ENCODE measurements at places on chromosomes 5 and 9.

GRCh38 chr9:33375841-33376321 is 26.5 kb downstream of the AQP7 start:
- DNase-seq = no peak

DNA sequence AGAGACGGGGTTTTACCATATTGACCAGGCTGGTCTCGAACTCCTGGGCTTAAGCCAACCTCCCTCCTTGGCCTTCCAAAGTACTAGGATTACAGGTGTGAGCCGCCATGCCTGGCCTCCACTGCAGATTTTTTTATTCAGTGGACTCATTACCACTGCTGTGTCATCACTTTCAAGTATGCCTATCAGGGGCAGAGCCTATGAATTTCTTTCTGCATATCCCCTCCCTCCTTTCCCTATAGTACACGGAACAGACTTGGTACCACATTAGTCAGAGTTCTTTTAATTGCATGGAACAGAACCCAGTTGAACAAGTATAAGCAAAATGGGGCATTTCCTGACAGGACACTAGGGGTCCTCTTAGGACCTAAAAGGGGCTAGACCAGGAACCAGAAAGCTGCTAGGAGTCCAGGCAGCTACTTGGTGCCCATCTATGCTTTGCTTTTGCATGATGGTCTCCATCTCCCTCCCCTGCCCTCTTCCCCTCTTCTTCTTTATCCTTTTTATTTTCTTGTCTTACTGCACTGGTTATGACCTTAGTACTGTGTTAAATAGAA is 5.8 kb downstream of the BSPRY start:
- no peak for DNase-seq

- DNase-seq = no peak
These were observed 26.8 kb upstream of the ADAMTSL1 start for GRCh38 chr9:18447131-18447530.

DNA sequence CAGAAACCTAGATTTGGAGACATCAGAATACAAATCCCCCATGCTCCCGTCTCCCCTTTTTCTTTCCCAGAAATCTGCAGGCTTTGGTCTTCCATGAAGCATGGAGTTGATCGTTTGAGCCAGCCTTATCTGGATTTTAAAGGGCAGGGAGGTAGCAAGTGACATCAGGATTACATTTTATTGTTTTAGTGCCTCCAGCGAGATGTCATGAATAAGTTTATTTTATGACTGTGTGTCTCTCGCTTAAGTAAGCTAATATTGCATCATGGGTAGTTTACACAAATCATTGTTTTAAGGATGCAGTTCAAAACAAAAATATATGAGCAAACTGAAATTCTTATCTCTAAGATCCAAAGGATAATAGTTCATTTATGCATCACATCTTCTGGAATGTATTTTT is 50.7 kb upstream of the TNFSF8 start:
- no peak for DNase-seq

GRCh38 chr5:151381899-151382298 is 34.5 kb upstream of the SLC36A2 start:
- no peak for DNase-seq

- DNase-seq = no peak
These were observed 76.2 kb upstream of the COL5A1 start for GRCh38 chr9:134565316-134565915.

- no peak for DNase-seq
These were observed 86.9 kb upstream of the TTC23L start for GRCh38 chr5:34751807-34752736.

GRCh38 chr9:131656356-131657036 is 83.4 kb downstream of the RAPGEF1 start:
- DNase-seq = peak; percentile 99

GRCh38 chr5:115456056-115456455 is 88.5 kb downstream of the FEM1C start:
- DNase-seq = no peak

- no peak for DNase-seq
These were observed 10.3 kb upstream of the SLC6A18 start for GRCh38 chr5:1214936-1215220.

GRCh38 chr9:126363847-126364671 is 37.4 kb downstream of the MVB12B start:
- DNase-seq = no peak

GRCh38 chr5:105924366-105924765 is 1746.4 kb downstream of the EFNA5 start:
- no peak for DNase-seq

- DNase-seq = no peak
These were observed 69.1 kb upstream of the NREP start for GRCh38 chr5:111826064-111826463.

- DNase-seq = no peak
These were observed 4.5 kb downstream of the ANKS6 start for GRCh38 chr9:98791608-98792490.

DNA sequence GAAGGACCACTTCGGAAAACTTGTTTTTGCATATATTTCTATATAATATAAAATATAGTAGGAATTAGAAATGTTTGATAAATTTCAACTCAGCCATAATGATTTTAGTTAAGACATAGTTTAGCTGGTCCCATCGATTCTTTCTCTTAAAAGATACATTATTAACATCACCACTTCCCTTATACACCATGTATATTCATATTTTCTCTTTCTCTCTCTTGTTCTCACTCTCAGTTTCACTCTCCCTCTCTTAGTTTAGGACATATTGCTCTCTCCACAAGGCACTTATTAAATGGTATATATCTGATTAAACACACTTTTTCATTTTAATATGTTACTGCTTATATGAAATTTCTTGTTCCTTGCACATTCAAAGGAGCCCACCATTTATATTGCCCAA is 90.1 kb upstream of the RASEF start:
- no peak for DNase-seq

DNA sequence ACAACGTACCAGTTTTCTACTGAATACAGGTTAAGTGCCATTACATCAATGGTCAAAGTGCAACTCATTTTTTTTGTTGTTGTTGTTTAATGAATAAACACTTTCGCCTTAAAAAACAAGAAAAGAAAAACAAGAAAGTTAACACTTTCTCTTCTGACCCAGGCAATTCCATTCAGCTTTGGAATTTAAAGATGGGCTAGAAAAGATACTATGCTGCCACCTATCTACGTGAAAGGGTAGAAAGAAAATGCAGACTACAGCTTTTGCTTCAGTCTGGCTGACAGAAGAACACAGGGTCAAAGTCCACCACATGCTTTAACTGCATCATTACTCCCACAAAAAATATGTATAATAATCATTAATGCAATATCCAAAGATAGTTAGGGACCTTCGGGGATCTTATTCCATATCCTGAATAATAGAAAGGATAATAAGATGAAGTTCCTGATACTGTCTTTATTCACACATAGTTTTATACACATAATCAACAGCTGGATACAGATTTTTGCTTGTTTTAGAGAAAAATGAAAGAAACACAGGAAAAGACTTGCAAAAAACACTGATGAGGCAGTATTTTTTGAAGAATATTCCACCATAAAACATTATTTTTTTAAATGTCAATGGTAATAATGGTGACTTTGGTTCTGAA is 40.4 kb downstream of the ZDHHC21 start:
- DNase-seq = no peak

DNA sequence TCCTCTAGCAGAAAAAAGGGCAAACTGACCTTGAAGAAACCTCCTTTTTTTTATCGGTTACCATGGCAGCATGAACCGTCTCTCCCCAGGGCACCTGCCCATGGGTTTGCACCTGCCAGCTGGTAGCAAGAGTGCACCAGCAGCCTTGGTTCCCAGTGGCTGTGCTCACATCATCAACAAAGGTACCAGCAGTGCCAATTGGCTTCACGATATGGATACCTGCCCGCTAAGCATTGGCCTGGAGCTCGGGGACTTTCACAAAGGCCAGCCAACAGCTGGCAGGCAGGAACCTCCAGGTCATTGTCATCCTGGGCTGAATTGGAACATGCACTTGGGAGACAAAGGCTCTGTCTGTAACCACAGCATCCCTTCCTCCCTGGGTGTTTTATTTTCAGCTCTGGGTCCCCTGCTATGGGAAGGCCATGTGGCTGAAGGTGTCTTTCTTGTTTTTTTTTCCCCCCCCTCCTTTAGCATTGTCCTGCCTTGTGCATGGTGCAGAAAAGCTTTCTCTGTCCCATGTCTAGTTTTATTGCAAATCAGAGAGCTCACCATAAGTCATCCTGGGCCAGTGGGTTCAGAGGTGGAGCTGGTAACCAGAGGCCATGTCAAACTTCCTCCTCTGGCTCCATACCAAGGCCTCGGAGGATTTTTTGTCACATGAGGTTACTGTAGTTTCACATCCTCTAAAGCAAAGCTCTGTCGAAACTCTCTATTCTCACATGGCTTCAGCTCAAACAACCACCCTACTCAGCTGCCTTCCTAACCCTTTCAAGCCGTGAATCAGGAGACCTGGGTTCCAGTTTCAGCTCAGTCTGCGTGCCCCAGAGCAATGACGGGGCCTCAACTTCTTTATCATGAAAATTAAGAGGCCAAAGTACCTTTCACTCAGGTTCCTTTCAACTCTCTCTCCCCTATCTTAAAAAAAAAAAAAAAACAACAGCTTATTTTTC is 145.5 kb upstream of the MAP3K1 start:
- DNase-seq = peak; percentile 93

DNA sequence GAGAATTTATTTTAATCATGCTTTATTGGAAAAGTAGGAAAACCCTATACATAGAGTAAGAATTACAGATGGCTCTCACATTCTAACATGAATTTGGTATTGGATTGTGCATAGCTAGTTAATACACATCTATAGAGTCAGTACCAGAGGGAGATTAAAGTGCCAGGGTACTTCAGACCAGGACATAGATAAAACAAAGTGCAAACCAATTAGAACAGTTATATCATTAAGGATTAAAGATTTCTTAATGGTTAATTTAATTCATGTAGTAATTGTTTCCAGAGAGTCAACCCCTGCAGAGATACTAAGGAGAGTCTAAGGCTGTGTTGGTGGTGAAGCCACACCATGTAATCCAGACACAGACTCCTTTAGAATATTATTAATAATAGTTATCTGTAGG is 8.8 kb downstream of the ISOC1 start:
- no peak for DNase-seq

DNA sequence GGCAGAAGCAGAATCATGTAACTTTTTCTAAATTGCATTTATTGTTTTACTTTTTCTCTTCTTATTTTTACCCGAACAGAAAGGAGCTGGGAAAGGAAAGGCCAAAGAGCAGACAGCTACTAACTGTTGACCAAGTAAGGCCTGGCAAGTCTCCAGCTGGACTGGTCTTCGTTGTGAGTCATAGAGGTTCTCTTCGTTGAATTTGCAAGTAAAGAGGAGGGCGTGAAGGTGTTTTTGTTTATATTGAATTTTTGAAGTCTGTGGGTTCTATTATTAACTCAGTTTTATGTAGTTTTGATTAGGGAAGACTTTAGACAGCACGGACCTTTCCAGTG is 416.5 kb upstream of the CCNH start:
- DNase-seq = no peak

GRCh38 chr9:108475813-108476212 is 380.0 kb downstream of the ACTL7B start:
- DNase-seq = no peak

- no peak for DNase-seq
These were observed 1990.5 kb downstream of the MAT2B start for GRCh38 chr5:165495829-165496380.

- no peak for DNase-seq
These were observed 4.9 kb upstream of the FRRS1L start for GRCh38 chr9:109171926-109172325.

DNA sequence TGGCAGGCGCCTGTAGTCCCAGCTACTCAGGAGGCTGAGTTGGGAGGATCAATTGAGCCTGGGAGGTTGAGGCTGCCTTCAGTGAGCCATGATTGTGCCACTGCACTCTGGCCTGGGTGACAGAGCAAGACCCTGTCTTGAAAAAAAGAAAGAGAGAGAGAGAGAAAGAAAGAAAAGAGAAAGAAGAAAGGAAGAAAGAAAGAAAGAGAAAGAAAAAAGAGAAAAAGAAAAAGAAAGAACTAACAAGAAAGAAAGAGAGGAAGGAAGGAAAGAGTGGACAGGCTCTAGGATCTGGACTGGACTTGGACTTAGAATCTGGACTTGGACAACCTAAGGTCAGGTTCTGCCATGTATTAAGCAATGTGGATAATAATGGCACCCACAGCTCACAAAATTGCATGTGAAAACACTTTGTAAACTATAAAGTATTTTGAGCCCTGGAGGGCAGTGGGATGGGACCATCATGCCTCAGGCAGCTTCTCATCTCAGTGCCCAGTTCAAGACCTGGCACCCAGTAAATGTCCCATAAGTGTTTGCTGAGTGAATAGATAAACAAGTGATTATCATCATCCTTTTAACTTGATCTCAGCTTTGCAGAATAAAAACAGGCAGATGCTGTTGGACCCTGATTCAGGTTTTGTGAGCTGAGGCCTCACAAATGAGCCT is 12.8 kb upstream of the PHF19 start:
- DNase-seq = peak; percentile 48

- no peak for DNase-seq
These were observed 885.7 kb downstream of the NR2F1-AS1 start for GRCh38 chr5:92695123-92696003.

- DNase-seq = no peak
These were observed 564.0 kb upstream of the ACO1 start for GRCh38 chr9:31820426-31820825.

GRCh38 chr9:91421971-91422757 is 1.5 kb downstream of the NFIL3 start:
- peak; percentile 22 for DNase-seq

DNA sequence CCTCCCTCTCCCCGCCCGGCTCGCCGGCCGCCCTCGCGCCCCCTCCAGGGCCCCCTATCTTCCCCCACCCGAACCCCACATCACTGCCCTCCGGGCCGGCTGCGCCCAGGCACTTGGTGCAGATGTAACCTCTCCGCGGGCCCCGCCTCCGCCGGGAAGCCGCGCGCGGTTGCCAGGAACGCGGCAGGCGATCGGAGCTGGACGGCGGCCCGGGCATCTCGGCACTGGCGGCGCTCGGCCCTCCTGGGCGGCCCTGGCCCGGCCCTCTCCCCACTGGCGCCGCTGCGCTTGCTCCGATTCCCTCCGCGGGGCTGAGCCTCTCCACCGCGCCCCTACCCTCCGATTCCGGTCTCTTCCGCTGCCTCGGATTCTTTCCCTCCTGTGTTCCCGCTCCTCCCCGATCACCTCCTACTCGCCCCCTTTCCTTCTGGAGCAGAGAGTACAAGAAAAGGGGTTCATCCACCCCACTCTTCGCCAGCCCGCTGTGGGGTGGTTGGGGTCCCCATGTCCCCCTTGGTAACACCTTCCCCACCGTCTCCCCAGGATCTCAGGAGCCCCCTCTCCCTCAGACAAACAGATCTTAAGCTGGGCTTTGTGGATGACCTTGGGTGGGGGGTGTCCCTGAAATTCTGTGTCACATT is 70.6 kb downstream of the C9orf50 start:
- peak; percentile 80 for DNase-seq

GRCh38 chr5:96329886-96330529 is 103.0 kb downstream of the PCSK1 start:
- peak; percentile 62 for DNase-seq

- DNase-seq = peak; percentile 51
These were observed 40.3 kb downstream of the JAK2 start for GRCh38 chr9:5025416-5025815.
